ENCODE measurements at places on chromosomes 3 and 15. TPM values are rescaled to one million over a fixed set of nuclear protein-coding genes. Genes with fewer than 3 reads are reported as not detected.
A peak's percentile ranks its signal among the peaks of the same experiment; 100 is the strongest.

DNA sequence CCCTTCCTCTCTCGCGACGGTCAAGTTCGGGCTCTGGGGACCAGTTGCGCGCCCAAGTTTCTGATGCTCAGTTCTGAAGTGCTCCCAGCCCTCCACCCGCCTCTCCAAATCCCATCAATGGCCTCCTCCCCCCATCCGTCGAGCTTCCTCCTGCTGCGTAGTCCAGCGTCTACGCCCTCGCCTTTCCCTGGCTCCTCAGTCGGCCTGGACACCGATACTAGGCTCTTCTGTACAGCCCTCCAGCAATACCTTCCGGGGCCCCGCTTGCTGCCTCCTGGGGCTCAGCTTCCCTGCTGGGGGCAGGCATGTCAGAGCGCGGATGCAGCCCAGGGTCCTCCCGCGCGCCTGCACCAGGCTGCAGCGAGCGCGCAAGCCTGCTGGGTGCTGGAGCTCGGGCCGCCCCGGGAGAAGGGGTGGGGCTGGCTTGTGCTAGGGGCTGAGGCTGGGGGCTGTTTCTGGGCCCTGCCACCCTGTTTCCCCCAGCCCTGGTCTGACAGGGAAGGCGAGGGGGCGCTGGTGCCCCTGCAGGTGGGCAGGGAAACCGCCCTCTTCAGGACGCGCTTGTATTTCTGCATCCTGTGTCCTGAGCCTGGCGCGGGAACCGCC lies 353.3 kb upstream of the SUCLG2 start:
- H3K27me3 ChIP-seq = no peaks in the 10 kb centered on the region
- DNase-seq = no peak
- H3K4me1 ChIP-seq = no peaks in the 10 kb centered on the region
- peak overlapping the region; percentile 32 for H3K4me3 ChIP-seq
- H3K36me3 ChIP-seq = no peaks in the 10 kb centered on the region

DNA sequence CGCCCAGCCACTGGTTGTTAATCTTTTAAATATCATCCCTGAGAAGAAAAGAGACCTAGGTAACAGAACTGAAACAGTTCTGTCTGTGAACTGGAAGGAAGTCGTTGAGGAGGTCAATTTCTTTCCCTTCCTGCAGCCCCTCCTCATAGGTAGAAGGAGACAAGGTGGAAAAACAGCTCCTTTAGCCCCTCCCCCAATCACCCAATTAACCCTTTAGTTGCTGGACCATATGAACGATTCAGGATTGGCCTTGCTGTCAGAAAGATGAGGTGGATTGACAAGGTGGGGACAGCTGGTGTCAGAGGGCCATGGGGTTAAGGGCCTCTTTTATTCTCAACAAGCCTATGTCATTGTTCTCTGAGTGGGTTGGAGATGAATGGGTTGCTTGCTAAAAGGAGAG lies 36.0 kb upstream of the ZNF445 start:
- DNase-seq = no peak
- no peaks in the 10 kb centered on the region for H3K27me3 ChIP-seq
- H3K4me3 ChIP-seq = no peak overlapping the region
- H3K36me3 ChIP-seq = no peaks in the 10 kb centered on the region
- no peak overlapping the region for H3K27ac ChIP-seq

- DNase-seq = no peak
- no peaks in the 10 kb centered on the region for H3K27me3 ChIP-seq
- H3K36me3 ChIP-seq = no peaks in the 10 kb centered on the region
- no peak overlapping the region for H3K4me3 ChIP-seq
- no peak overlapping the region for H3K27ac ChIP-seq
Measured at GRCh38 chr3:149450281-149450680, 24.2 kb upstream of the TM4SF4 start.

The GNAI2 gene
- total RNA-seq = 171 TPM

The CILP gene
- 110 TPM for total RNA-seq

All from sigmoid colon (tissue), 7 donors.